Hematopoietic multipotent progenitor cell treated with erythropoietin and hydrocortisone succinate and interleukin-3 and kit ligand, for 6 days (in vitro differentiated cells): ENCODE measurements at places on chromosomes 2 and 18.

GRCh38 chr2:217371781-217372213, 511.9 kb upstream of the TNP1 start:
- no peak for DNase-seq

DNA sequence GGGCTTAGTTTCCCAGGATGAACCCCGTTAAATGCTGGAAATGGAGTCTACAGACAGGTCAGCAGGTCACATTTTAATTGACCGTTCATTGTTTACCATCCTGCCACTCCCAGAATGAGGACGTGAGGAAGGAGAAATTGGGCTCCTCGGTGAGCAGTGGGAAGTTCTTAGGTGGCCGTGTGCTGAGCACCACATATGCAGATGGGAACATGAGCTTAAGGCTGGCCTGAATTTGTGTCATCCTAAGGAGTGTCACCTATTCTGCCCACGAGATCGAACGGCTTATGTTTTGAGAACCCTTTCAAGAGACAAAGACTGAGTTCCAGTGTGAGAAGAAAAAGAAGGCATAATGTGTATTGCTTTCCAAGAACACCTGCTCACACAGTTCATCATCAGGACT, 234.4 kb upstream of the PXDN start:
- DNase-seq, result no peak

DNA sequence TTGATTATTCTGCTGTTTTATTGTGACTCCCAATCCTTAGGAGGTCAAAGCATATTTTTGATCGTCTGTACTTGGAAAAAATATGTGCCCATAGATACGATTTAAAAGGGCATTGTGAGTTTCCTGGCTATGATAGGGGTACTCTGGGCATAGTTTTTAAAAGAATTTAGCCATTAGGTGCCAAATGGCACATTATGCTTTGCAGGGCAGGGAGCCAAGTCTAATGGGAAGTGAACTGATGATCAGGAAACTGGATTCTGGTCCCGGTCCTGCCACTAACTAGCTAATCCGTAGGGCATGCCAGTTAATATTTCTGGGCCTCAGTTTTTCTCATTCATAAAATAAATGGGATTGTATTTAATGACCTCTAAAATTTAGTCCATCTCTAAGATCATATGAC, 189.3 kb downstream of the LTBP1 start:
- no peak for DNase-seq

DNA sequence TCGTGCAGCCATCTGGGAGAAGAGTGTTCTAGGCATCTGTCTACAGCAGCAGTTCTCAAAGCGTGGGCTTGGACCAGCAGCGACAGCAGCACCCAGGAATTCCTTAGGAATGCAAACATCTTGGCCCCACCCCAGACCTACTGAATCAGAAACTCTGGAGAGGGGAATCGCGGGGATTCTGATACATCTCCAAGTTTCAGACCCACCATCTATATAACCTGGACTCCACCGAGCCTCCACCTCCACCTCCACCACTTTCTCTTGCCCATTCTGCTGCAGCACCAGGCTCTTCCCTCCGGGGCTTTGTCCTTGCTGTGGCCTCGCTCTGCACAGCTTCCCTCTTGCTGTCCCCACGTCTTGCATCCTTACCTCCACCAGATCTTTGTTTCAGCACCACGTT, 256.4 kb downstream of the BCL2 start:
- no peak for DNase-seq

DNA sequence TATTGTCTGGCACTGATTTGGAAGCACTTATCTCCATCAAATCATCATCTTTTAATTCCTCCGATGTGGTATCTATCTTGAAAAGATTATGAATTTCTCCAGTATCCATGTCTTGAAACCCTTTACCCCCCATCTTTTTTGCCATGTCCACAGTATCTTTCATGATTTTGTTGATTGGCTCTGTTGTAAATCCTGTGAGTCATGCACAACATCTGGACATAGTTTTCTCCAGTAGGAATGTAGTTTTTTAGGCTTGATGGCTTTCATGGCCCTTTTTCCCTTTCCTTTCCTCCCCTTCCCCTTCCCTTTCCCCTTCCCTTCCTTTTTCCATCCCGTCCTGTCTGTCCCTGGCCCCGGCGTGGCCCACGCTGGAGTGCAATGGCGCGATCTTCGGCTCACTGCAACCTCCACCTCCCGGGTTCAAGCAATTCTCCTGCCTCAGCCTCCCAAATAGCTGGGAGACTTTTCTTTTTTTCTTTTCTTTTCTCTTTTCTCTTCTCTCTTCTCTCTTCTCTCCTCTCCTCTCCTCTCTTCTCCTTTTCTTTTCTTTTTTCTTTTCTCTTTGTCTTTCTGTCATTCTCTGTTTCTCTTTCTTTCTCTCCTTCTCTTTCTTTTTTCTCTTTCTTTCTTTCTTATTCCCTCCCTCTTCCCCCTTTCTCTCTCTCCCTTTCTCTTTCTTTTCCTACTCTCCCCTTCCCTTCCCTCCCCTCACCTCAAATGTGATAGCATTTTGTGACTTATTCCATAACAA, 18.4 kb upstream of the ZNF638 start:
- DNase-seq, result no peak

GRCh38 chr2:10787176-10787968, 25.2 kb downstream of the PDIA6 start:
- peak; percentile 65 for DNase-seq

DNA sequence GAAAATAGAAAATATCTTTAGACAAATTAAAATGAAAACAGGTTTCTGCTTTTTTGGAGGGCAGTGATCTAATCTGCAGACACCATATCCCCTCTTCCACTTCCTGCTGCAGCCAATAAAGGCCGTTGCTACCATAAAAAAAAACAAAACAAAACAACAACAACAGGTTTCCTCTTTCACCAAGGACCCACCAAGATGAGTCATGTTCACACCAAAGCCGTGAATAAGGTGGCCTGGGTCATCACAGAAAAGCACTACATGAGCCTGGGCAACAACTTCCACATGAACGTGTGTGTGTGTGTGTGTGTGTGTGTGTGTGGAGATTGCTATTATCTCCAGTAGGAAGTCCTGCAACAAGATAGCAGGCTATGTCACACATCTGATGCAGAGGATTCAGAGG, 24.8 kb upstream of the TFCP2L1 start:
- peak; percentile 25 for DNase-seq

- DNase-seq, result peak; percentile 15
Observed at GRCh38 chr18:48868468-48869466, 82.0 kb downstream of the SMAD7 start.

DNA sequence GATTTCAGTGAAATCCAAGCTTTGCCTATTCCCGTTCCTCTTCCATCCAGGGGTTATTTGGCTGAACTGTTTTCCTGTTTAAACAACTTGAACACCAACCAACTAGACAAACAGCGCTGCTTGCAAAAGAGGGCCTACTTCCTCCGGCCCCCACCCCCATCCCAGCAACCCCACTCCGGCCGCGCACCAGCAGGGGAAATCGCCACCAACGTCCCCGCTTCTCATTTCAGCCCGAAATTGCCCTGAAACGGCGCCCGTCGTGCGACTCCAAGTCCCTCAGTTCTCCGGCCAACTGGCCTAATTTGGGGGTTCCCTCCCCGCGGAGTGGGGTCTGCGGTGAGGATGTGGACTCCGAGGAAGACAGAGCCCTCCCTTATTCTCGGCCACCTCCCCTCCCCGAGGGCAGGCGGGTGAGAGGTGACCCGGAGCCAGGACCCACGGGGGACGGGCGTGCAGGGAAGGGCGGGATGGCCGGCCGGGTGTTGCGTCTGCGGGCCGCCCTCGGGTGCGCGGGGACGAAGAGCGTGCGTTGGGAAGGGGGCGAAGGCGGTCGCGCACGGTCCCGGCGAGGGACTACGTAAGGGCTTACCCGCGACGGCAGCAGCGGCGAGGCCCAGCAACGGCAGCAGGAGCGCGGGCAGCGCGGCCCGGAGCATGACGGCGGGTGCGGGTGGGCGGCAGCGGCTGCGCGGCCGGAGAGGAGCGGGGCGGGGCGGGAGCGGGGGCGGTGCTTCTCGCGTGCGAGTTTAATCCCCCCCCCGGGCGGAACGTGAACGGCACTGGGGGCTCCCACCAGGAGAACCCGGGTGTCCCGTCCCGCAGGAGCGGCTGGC, at the start of gene CD302:
Gene CD302 (minus strand): TSS at position 666 of the 833 bp plus-strand sequence. CDS start 10 bp downstream, at position 656.
- peak; percentile 70 for DNase-seq

GRCh38 chr2:6203291-6203959, 511.2 kb downstream of the SOX11 start:
- DNase-seq, result no peak

DNA sequence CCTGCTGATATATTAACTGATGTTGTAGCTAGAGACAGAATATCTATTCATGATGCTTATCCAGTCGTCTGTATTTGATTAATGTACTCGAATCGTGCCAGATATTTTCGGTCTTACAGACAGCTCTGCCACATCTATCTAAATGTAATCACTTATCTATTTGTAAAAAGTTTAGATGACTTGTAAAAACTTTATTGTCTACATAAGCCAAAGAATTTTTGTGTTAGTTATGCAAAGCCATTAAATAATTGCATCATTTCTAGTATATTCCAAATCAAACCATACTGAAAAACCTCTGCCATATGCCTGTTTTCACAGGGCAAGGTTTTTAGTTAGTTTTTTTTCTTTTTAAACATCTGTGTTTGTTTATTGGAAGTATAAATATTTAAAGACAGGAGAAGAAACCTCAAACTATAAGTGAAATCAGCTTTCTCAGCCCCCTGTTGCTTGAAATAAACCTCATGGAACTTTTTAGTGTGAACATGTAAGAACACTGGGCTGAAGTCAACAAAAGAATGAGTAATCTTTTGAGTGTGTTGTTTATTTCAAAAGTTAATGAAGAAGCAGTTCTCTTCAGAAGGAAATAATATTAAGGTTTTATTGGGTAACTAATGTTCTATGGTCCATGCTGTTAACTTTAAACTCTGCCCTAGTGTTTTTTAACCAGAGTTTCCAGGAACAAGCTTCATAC, 657.6 kb upstream of the SYT4 start:
- no peak for DNase-seq

- no peak for DNase-seq
Observed at GRCh38 chr2:36395866-36396265, 40.3 kb downstream of the CRIM1 start.

DNA sequence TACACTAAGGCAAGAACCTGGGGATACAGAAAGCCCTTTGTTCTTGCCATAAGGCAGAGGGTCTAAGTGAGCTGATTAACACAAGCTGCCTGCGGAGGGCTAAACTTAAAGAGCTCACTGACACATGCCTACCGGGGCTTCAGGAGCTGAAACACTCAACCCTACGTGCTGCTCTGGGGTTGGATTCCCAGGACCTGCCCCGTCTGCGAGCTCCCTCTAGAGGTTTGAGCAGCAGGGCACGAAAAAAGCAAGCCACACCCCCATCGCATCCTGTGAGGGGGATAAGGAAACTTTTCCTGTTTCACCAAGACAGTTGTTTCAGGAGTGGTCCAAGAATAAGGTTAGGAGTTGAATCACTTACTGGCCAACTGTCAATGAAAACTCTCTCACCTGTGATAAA, 562.1 kb downstream of the TMX3 start:
- DNase-seq, result peak; percentile 1

GRCh38 chr18:75809926-75810255, 382.4 kb upstream of the SMIM21 start:
- DNase-seq, result no peak

- DNase-seq, result peak; percentile 7
Observed at GRCh38 chr18:55268628-55269275, 309.5 kb upstream of the CCDC68 start.

GRCh38 chr2:226452768-226453167, 346.9 kb downstream of the IRS1 start:
- DNase-seq, result no peak

- peak; percentile 67 for DNase-seq
Observed at GRCh38 chr18:48007955-48008701, 77.7 kb upstream of the SMAD2 start.
